ENCODE measurements at places on chromosomes 11 and 22. TPM values are rescaled to one million over a fixed set of nuclear protein-coding genes. Genes with fewer than 3 reads are reported as not detected.

The ASPHD2 gene
- total RNA-seq, result 0.21 TPM

DNA sequence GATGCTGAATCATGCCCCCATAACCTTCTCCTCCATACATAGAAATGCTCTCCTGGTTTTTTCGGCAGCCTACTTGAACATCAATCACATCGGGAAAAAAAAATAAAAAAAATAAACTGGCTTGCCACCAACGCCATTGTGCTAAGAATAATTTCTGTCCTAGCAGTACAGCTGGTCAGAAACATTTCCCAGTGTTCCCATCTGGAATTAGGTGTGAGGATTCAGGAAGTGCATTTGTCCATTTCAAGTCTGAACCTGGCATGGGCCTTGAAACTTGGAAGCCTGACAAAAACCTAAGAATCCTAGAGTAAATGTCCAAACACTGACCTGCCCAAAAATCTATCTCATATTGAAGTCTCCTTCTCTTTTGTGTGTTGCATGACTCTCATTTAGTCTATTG, 16.6 kb upstream of the NAV2 start:
- no peak for DNase-seq

The HPX gene
- total RNA-seq, result not detected

DNA sequence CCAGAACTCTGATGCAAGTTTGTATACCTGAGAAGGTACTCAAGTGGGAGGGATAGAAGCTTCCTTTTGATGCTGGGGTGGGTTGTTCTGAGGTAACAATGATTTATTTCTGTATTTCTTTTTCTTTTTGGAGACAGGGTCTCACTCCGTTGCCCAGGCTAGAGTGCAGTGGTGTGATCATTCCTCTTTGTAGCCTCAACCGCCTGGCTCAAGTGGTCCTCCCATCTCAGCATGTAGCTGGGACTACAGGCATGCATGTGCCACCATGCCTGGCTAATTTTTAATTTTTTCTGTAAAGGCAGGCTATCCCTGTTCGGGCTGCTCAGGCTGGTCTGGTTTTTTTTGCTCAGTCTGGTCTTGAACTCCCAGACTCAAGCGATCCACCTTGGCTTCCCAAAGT, 7.9 kb downstream of the KDM2A start:
- DNase-seq, result no peak

- no peak for DNase-seq
Measured at GRCh38 chr11:120302001-120302805, 22.9 kb upstream of the TLCD5 start.

- no peak for DNase-seq
Measured at GRCh38 chr11:119488256-119488995, 65.5 kb upstream of the THY1 start.

- no peak for DNase-seq
Measured at GRCh38 chr22:25182131-25183110, 17.2 kb upstream of the CRYBB3 start.

- DNase-seq, result no peak
Measured at GRCh38 chr11:31651822-31652221, 142.3 kb downstream of the ELP4 start.

DNA sequence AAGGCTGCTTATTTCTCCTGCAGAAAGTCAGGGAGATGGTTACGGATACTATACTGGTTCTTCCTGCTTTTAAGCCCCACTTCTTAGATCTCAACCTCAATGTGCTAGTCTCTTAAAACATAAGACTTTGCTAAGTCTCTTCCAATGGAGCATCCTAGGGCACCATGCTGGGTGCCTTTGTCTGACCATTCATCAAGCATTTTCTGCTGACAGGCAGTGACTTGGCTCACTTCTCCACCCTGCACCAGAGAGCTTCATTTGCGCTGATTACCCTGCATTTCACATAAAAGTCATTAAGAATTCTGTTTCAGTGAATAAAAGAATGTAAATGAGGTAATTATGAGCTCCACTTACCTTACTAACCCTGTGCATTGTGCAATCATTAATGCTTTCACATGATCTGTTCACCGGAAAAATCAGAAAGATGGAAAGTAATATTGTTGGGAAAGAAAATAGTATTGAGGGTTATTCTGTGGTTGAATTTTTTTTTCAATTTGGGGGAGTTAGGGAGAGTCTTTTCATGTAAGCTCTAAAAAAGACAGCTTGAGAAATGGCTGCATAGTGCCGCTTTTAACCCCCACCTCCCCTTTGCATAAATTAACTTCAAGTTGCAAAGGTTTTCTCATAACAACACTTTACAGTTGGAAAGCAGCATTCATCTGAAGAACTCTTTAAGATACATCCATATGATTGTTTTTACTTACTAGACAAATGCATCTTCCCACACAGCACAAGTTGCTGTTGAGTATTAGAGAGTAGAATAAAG, 677.3 kb upstream of the KIRREL3 start:
- DNase-seq, result no peak

The SYT7 gene
- 13.9 TPM for total RNA-seq

DNA sequence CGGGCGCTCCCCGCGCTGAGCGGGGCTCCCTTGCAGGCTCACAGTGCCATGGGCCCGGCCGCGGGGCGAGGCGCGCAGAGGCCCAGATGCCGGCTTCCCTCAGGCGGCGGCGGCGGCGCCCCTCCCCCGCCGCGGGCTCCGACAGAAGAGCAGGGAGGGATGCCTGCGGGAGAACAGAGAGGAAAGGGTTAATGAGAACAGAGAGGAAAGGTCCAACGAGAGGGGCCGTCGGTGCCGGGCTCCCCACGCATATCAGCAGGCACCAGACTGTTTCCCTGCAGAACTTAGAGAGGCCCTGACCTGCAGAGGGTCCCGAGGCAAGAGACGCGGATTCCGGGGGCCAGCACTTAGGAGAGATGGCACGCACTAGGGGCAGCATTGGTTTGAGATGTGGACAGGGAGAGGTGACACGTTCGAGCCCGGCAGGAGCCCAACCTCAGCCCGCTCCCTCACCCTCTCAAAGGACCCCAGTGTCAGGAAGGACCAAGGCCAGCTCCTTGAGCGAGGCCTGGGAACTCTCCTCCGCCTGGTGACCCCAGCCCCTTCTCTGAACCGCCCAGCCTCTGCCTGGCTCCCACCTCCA, 9.1 kb downstream of the NRXN2 start:
- DNase-seq, result no peak

DNA sequence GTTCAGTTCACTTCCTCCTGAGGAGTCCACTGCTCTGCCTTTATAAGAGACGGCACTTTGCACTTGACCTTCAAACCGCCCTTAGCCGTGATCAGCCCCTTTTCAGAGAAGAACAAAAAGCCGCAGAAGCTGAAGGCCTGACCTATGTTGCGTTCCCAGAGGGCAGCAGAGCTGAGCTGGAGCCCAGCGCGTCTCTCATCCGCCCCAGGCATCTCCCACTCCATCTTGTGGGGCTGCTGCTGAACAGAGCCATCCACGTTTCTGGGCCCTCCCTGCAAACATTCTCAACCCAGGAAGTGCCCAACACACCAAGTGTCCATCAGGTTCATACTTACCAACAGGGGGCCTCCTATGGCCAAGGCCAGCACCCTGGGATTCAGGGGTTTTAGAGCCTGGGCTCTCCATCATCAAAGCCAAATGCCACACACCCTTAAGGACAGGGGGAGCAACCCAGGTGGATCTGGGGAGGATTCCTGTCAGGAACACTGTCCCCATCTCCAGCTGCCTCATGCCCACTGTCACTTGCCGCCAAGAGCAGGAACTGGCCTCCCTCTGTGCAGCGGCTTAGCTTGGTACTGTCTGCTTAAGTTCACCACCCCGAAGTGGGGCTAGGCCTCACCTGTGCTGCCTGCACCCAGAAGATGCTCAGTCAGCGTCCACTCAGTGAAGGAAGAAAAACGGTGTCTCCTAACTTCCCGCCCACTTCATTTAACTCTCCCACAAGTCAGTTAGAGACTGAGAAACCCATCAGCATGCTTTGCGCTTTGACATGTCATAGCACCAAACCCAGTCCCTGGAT, 16.0 kb upstream of the EFCAB6 start:
- DNase-seq, result no peak

DNA sequence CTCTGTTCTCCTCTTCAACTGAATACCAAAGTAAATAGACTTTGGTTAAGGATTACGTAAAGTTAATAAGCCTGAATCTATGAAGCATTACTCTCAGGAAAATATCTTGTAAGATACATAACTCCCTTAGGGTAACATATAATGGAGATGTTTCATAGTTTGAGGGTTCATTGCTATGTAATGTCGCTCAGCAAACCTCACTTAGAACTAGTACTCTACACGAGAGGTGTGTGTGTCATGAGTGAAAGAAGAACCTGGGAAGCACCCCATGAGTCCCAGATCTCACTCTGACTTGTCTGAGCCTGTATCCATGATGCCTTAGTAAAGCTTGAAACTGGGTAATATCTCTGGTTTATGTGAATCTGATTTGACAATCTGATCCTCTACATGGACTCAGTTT, 429.5 kb upstream of the ANO3 start:
- no peak for DNase-seq

DNA sequence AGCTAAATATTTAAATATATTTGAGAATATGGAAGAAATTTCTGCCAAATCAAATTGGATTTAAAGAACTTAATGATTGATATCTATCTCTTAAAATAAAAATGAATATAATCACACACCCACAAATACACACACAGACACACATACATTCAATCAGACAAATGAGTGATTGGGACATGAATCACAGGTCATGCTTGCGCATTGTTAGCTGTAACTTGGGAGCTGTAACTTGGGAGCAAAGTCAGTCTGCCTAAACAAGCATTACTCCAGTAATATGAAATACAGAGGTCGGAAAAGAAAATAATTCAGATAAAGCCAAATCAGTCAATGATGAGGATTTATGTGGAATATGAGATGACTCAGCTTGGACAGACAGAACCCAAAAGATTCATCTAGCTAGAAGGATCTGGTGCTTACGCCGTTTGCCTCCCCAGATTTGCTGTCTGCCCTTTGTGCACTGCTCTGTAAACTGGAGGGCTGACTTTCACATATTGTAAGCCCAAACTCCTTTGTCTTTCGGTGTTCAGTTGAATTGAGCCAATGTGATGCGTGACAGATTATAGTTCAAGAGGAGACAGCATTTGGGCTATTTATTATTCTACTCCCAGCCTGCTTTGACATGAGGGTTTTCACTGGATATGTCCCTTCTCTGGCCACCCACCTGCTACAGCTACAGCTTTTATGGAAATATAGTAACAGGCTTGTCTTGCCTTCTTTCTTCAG, 1.6 kb downstream of the OR56B1 start:
- no peak for DNase-seq

- DNase-seq, result no peak
Measured at GRCh38 chr11:120091121-120091520, 46.8 kb downstream of the TRIM29 start.

- DNase-seq, result no peak
Measured at GRCh38 chr11:67998150-67999045, 5.5 kb downstream of the UNC93B1 start.

The TRAPPC4 gene
- total RNA-seq, result 53.9 TPM

GRCh38 chr11:86152006-86152862, 83.3 kb upstream of the PICALM start:
- DNase-seq, result no peak

- DNase-seq, result no peak
Measured at GRCh38 chr11:2355000-2355644, 22.0 kb upstream of the CD81 start.

The LMNTD2 gene
- 0.31 TPM for total RNA-seq

The LDHAL6A gene
- total RNA-seq, result not detected

The GRIK4 gene
- total RNA-seq, result 0.52 TPM

DNA sequence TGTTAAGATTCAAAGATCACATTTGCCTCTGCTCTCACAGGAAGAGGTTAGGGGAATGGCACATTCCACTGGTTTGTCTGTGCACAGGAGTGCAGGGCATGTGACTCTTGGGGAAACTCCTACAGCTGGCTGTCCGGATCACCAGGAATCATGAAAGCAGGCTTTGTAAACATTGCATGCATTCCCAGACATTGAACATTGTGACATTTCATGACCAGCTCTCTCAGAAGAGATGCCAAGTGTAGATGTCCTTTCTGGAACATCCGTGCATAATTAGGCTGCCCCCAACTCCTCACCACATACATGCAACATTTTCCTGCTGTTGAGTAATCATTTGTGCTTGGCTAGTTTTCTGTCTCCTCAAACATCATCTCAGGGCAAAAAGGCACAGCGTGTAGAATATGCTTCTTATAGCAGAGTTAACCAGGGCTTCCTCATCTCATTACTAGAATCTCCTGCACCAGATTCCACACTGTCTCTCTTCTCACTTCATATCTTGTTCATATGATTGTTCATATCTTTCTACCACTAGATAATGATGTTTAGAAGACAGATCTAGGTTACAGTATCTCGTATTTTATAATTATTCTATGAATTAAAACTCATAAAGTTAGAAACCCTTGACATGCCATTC, 694.7 kb downstream of the NTM start:
- DNase-seq, result peak; percentile 80

DNA sequence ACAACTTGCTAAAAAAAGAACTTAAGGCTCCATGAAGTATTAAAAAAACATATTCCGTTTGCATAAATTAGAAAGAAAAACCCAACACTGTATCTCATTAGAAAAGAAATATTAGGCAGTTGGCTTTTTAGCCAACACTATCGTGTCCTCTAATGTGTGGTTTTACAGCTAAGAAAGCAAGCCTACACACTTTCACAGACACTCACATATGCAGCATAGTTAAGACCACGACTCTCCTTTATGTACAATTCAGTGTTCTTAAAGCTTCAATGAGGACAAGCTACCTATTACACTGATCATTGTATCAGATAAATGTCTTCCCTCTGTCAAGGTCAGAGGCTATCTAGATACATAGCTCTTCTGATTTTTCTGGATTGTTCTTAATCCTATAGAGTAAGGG, 80.1 kb downstream of the PICALM start:
- no peak for DNase-seq

The OR10A2 gene
- not detected for total RNA-seq

The ANKK1 gene
- not detected for total RNA-seq

The SPTBN2 gene
- 1.1 TPM for total RNA-seq

The ZNF195 gene
- total RNA-seq, result 24.4 TPM

- DNase-seq, result peak; percentile 54
Measured at GRCh38 chr11:69463181-69463994, 18.1 kb upstream of the LINC01488 start.

The ZPR1 gene
- 68.8 TPM for total RNA-seq

DNA sequence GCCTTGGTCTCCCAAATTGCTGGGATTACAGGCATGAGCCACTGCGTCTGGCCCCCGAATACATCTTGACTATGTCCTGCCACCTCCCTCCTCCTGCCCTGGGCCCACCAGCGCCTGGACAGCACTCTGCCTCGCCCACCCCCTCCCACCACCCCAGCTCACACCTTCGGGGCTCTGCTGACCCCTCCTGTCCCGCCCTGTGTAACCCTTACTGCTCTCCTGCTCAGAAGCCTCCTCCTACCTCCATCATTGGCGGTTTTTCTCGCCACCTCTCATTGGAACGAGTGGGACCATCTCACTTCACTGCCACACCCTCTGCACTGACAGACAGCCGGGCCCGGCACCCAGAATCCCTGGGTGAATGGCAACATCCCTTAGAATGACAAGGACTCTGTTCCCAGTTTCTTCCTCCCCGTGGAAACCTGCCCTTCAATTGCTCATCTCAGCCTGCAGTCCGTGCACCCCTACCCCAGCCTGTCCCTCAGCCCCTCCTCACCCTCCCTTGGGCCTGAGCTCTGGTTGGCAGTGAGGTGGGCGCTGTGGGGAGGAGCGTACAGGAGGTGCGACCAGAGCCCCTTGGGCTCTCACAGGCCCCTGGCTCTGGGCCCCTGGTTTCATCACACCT, 32.2 kb downstream of the LRRC74B start:
- DNase-seq, result no peak
